Colonic mucosa (tissue), 4 donors: ENCODE measurements at places on chromosomes 2 and 18. TPM values are rescaled to one million over a fixed set of nuclear protein-coding genes. Genes with fewer than 3 reads are reported as not detected.

Gene GAD1
- 0.10 TPM for total RNA-seq

Gene PROKR1
- total RNA-seq: 0.07 TPM

Gene EFR3B
- 1.7 TPM for total RNA-seq

Gene OR6B2
- total RNA-seq: not detected

Gene MARCO
- total RNA-seq: 3.7 TPM

Gene CLEC4F
- total RNA-seq: 0.12 TPM

Gene DYSF
- total RNA-seq: 7.5 TPM

Gene SGPP2
- 54.0 TPM for total RNA-seq

Gene MC2R
- total RNA-seq: not detected

DNA sequence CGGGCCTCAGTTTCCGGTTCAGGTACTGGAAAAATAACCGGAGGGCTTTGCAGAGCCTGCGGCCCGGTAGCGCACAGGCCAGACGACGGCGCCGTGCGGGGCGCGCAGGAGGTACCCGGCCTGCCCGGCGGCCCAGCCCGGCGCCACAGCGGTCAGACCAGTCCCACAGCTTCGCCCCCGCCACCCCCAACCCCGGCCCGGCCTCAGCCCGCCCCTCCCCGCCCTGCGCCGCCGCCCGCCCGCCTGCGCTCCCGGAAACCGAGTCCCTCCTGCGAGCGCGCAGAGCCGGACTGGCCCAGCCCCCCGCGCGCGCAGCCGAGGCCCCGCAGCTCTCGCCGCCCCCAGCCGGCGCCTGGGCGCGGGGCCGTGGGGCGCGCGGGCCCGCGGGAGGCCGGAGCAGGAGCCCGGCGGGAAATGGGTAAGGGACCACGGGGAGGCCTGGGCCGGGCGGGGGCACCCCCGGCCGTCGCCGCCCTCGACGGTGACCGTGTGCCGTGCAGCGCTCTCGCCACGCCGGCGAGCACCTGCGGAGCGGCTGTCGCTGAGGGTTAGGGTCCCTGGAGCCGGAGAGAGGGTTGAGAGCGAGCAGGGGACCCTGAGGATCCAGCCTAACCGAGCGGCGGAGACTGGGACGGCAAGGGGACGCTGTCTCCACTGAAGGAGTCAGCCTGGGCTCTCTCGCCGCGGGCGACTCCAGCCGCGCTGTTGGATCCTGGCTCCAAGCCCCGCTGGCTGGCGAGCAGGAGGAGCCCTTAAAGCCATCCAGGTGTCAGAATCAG lies 16.5 kb upstream of the PSD4 start:
- DNase-seq: peak; percentile 76

DNA sequence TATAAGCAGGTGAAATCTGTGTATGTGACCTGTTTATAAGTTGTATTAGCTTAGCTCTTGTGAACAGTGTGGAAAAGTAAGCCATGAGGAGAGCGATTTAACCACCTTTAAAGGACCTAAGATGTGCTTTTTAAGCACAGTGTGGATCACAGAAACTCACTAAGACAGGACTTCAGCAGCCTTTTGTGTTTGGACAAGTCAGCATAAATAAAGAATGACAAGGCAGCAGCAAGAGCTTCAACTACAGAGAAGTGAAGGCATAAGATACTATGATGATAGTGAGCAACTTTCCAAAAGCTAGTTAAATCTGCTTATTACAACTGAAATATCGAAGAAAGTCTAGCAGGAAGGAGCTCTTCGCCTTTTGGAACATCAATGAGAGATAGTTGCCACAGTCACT lies 8.9 kb downstream of the HNRNPA3 start:
- DNase-seq: no peak

- no peak for DNase-seq
These were observed 684.4 kb upstream of the SYT4 start for GRCh38 chr18:43961722-43962121.

- peak; percentile 58 for DNase-seq
These were observed 11.1 kb upstream of the CYS1 start for GRCh38 chr2:10091182-10091888.

- DNase-seq: no peak
These were observed 262.6 kb downstream of the DCDC2C start for GRCh38 chr2:3965953-3966352.

- DNase-seq: no peak
These were observed 5.8 kb downstream of the HDLBP start for GRCh38 chr2:241309684-241310117.

DNA sequence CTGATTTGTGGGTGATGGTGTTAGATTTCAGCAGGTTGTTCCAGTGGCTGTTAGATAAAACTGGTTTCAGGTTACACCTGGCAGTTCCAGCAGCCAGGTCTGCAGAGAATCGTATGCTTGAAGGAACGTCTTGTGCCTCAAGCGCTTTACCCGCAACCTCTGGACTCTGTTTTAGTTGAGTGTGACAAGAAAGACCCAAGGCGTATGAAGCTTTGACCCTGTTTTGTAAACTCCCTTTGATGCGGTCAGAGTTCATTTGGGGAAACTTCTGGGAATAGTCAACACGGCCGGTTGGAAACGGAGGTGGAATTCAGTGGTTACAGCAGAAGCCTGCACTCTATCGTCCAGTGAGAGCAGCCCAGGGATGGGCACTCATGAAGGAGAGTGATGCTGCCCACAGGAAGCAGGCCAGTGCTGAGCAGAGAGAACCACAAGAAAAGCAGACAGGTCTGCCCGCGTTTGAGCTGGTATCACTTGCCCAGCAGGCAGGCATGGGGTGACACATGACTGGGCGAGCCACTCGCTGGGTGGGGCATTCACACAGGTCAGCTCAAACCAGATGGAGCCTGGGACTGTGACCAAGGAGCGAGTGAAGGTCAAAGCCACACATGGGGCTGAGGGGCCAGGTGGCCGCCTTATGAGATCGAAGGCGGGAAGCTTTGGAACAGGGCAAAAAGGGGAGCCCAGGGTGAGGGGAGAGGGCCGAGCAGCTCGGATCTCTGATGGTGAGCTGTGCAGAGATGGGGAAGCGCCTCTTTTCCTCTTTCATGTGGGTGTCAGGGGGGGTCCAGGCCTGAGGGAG lies 99.6 kb upstream of the MBOAT2 start:
- peak; percentile 73 for DNase-seq

DNA sequence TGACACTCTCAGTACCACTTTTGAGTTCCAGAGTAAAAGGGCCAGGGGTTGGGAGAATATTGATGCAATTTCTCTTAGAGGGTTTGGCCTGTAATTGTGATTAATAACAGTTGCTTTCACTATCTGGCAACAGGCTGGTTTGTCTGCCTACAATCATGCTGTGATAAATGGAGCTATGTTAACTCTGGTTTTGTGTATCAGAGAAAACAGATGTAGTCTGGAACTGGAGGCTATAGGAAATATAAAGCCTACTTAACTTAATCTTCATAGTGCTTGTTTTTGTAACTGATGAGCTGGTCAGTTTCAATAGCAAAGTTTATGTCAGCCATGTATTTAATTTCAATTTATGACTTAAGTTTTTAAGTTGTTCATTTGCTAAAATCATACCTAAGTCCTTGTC lies 138.0 kb downstream of the AGPS start:
- no peak for DNase-seq

DNA sequence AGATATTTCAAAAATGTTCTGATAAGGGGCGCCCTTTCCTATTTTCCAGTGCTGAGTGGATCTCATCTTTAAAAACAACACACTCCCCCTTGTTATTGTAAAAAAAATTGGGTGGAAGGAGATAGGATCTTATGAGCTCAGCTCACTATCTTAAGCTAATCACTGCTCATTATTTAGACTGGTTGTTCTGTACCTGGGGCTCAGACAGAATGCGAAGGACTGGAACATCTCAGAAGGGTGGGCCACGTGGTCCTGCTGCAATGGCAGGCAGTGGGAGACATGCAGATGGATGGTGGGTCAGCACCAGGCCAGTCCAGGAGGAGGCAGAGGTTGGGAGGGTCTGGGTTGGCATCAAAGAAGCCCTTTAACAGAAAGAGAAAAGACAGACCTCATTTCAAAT lies 48.3 kb upstream of the GPR155 start:
- DNase-seq: no peak

GRCh38 chr2:28639092-28639691 lies 112.4 kb upstream of the PPP1CB start:
- DNase-seq: no peak

GRCh38 chr2:7845332-7845731 lies 836.5 kb upstream of the ID2 start:
- DNase-seq: no peak
